Erythroblast (primary cell): ENCODE measurements at places on chromosomes 12 and 14.
A peak's percentile ranks its signal among the peaks of the same experiment; 100 is the strongest.

GRCh38 chr14:45641541-45641940 lies 388.5 kb upstream of the MIS18BP1 start:
- DNase-seq = no peak

- DNase-seq = no peak
Measured at GRCh38 chr12:45303945-45304344, 88.0 kb downstream of the ANO6 start.

DNA sequence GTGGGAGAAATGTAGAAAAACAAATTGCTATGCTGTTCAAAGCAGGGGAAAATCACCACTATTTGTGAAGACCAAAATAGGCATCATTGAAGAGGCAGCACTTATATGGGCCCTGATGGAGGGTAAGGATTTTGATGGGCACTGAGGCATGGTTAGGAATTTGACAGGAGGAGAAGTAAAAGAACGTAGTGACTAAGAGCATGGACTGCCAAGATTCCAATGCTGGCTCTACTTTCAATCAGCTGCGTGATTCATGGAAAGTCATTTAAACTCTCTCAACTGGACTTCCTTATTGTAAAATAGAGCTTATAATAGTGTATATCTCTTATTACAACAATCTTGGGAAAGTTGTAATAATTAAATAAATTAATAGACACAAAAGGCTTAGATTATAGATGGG lies 267.7 kb upstream of the G2E3 start:
- no peak for DNase-seq

DNA sequence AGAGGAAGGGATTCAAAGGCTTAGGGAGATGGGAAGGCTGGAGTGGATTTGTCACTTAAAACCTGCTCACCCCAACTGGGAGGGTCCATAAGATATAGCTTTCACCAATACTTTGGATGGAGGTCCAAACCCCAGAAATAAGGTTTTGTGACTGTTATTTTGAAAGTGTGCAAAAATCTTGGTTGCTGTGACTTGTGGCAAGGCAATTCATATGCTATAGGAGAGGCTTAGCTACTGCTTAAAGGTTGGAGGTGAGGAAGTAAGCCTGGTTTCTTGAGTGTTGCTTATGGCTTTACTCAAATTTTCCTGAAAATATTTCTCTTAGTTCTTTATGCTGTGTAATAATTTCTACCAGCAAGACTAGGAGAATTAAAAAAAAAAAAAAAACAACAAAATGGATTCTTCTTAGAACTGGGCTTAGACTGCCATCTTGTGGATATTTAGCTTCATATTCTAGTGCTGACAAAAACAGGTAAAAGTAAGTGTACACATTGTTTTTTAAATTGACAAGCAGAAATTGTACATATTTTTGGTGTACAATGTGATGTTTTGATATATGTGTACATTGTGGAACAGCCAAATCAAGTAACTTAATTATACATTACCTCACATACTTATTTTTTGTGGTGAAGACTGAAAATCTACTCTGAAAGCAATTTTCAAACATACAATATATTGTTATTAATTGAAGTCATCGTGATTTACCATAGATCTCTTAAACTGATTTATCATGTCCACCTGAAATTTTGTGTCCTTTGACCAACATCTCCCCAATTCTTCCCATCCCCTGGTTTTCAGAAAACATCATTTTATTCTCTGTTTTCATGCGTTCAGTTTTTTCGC lies 23.0 kb downstream of the PDE6H start:
- peak; percentile 77 for DNase-seq

DNA sequence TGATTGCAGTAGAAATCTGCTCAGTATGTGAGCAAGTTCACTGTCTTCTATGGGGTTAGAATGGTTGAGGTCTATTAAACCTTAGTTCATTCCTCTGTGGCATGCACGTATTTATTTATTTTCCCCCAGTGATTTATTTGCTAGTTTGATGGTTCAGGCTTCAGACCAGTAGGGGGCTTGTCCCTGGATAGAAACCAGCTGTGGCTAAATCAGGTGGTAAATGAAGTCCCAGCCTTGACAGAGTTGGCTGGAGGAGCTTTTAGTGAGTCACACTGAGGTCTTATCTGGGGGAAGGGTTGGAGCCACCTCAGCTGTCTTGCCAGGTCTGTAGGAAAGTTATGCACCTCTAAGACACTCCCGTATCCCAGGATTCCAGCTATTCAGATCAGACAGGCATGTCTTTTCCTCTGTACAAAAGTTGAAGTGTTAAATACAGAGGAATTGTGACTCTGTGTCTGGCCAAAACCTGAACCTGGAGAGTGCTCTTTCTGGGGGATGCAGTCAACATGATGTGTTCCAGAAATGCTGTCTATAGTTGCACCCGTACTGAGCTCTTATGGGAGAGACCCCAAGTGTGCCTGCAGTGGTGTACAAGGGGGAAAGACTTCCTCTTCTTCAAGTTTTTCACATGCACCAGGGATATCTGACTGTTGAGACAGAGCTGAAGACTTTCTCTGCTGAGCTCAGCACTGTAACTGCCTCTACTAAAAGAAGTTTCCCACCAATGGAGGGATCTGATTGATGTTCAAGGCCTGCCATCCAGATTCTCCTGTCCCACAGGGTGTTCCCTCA lies 1322.1 kb downstream of the TMEM121 start:
- no peak for DNase-seq

DNA sequence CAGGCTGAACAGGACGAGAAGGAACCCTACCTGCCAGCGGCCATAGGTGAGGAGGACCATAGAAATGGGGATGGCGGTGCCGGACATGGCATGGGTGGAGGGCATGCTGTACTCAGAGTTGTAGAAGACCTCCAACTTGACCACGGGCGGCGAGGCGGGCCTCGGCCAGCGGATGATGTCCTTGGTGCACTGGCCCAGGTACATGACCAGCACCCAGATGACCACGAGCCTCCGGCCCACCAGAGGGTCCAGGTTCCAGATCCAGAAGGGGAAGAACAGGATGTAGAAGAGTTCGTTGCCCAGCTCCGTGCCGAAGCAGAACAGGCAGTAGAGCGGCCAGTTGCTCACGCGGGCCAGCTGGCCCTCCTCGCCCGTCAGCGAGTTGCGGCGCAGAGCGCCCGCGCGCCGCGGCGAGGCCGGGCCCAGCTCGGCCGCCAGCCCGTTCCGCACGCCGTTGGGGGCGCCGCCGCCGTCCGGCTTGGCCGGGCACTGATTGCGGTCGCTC lies 582 bp downstream of the SGPP1 start:
- DNase-seq = peak; percentile 69

DNA sequence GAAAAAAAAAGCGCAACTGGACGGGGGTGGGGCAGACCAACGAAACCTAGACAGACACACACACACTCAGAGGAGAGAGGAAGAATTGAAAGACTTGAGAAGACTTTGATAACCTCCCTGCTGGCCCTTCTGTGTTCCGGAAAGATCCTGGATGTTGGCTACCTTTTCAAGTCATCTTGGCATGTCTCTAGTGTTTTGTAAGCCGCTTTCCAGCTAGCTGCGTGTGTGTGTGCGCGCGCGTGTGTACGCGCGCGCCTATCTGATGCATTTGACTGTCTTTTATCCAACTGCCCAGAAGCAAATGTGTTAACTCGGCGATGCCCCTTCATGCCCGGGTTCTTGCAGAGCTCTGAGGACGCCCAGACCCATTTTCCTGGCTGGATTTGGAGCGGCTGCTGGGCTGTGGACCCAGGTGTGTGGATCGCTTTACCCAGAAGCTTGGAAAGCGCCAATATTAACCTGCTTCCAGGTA lies 664 bp downstream of the LRFN5 start:
- DNase-seq = no peak
